ENCODE measurements at places on chromosomes 5 and 9. TPM values are rescaled to one million over a fixed set of nuclear protein-coding genes. Genes with fewer than 3 reads are reported as not detected.
A peak's percentile ranks its signal among the peaks of the same experiment; 100 is the strongest.

ADGRV1 gene
- total RNA-seq, result 0.72 TPM

KIF20A gene
- total RNA-seq, result 42.0 TPM

DYNC2I2 gene
- total RNA-seq, result 64.7 TPM

CDC25C gene
- total RNA-seq, result 9.2 TPM

ACTBL2 gene
- total RNA-seq, result not detected

FAM114A2 gene
- 22.9 TPM for total RNA-seq

BRINP1 gene
- not detected for total RNA-seq

TICAM2 gene
- total RNA-seq, result 6.2 TPM

KIF12 gene
- not detected for total RNA-seq

DNA sequence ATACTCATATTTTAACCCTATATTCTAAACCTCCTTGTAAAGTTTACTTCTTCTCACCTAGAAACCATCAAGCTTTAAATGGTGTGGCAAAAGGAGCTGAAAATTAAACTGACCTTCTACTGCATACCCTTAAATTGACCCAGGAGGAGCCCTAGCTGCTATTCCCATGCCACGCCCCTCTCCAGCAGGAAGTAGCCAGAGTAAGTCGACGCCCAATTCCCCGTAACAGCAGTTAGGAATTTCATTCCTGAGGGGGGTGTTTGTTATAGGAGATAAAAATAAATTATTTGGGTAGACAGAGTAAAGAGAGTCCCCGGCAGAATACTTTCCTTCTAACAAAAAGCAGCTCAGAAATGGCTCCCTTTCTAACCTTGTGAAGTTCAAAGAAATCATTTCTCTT lies 111.8 kb upstream of the FAM174A start:
- no peak for DNase-seq

DNA sequence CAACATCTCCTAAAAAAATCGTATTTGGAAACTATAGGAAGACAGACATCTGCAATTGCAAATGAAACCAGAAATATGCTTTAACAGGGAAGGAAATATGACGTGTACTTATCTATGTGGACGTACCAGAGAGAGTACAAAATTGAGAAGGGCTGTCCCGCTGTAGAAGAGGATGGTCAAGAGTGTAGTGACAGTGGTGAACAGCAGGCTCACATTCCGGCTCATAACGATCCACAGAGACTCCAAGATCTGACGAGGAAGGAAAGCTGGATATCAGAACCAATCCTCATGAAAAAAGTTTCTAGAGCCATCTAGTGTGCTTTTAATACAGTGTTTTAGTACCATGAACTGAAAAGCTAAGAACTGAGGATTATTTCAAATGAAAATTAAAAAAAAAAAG lies 37.1 kb upstream of the CTNNAL1 start:
- no peak for DNase-seq

DNA sequence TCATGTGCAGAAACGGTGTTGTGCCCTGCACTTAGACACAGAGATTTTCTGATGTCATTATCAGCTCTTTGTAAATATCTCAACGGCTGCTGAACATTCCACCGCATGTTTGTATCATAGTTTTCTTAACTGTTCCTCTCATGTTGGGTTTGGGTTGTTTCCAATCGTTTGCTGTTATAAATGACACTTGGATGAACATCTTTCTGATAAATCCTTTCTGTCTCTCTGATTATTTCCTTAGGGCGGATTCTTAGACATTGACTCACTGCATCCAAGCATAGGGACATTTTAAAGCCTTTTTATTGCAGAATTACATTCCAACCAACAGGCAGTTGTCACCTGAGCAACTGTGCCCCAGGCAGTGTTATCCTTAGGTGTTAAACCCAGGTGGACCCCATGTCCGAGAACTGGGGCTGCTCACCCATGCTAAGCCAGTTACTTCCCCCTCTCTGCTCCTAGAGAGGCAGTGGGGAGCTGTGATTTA lies 28.5 kb downstream of the COL5A1 start:
- no peak for DNase-seq

DNA sequence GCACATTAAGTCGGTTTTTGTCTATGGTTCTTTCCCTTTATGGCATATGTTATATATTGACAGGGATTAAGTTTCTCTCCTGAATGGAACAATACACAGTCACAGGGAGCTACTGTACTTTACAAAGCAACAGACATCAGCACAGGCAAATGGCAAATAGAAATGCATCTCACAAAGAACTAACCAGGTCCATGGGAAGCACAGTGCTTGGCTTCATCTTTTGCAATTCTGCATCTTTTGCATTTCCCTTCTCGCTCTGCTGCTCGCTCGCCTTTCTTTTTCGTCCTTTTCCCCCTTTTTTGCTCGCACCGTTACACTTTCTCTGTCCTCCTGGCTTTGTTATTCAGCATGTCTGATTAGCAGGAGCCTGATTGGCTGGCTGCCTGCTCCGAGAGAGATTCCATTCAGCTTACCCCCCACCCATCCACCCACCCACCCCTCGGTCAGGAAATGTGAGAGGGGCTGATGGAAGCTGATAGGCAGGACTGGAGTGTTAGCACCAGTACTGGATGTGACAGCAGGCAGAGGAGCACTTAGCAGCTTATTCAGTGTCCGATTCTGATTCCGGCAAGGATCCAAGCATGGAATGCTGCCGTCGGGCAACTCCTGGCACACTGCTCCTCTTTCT lies at the start of gene ADAMTSL1:
ADAMTSL1 (plus strand) TSS at position 502 of the 628 bp plus-strand sequence; CDS start at position 582, 80 bp downstream.
- DNase-seq, result no peak

DNA sequence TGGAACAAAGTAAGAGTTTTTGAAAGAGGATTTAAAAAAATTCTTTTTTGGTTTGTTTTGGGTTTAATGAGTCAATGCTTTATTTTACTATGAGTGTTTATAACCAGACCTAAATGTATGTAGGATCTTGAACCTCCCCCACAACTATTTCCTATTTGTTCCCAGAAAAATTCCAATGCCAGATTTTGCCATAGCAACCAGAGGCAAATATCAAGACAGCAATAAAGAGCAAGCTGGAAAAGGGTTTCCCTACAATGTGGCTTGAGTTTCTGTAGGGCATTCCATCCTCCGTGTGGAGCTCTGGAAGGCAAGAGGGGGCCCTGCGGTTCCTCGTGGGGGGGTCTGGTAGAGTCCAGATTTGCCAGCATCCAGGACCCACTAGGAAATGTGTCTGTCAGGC lies 27.8 kb upstream of the GDNF start:
- DNase-seq, result no peak

DNA sequence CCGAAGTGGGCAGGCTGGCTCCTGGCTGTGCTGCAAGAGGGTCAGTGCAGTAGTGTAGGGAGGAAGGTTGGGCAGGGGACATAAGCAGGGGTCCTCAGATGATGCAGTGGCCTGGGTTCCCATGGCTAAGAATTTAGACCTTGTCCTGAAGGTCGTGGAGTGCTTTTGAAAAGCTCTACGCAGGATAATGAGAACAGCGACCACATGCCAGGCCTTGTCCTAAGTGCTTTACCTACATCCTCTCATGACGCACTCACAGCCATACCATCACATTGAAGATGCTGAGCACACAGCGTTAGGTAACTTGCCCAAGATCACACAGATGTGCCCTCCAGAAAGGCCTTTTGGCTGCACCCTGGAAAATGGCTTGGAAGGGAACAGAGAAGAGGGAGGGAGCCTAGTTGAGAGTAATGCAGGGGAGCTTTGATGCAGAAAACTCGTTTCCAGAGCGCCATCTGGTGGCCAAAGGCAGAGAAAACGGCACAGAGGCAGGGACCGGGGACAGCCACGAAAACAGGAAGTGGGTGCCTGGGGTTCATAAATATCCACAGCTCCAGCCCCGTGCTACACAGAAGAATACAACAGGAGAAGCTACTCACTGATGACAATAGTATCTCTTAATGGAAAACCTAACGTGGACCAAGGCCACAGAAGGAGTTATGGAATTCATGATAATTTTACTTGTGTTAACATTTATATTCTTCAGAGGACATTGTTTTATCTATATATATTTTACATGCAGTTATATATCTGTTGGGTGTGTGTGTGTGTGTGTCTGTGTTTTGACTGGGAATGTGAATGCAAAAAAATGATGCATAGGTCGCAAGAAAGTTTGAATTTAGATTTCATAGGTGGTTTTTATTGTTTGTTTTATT lies 2.7 kb upstream of the PCDH12 start:
- peak; percentile 64 for DNase-seq

DNA sequence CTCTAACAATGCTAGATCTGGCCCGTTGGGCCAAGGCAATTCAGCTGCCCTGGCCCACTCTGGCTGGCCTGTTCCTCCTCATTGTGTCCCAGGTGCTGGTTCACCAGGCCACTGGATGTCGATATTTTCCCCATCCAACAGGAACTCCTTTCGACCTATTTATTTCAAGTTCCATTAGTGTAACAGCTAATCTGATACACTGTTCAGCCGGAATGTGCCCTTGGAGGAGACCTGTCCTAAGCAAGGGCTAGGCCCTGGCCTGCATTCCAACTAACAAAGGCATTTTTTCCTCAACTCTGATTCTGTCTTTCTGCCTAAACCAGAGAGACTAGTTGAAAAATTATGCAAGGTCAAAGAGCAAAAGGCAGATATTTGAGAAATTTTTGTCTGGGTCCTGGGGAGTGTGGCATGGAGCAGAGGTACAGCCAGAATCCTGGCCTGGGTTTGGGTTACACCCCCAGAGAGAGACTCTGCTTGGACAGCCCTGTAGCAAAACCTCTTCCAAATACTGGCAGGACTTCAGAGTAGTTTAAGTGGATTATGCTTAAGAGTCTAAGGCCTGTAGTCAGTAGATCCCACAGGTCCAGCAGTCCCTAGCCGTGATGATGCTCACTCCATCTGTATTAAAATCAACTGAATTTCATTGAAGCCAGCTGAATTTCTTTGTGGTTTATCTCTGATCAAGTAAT lies 36.1 kb downstream of the MARCHF11 start:
- no peak for DNase-seq

- no peak for DNase-seq
Observed at GRCh38 chr5:163888366-163888765, 382.9 kb downstream of the MAT2B start.

GRCh38 chr9:134490446-134490845 lies 151.2 kb upstream of the COL5A1 start:
- no peak for DNase-seq

DNA sequence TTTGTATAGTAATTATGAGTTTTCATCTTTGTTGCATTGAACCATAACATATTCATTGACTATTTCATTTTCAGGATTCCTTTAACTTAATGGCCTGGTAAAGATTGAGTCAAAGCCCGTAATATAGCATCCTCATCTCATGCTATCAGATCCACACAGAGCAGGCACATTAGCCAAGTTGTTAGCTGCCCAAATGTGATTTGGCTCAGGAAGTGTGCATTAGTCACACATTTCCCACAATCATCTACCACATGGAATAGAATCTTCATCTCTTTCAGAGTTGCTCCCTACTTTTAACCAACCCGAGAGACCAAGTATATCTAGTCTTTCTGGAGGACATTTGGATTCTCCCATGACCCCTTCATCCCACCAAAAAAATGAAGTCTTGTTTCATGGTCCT lies 481.0 kb upstream of the PTGER4 start:
- no peak for DNase-seq

DNA sequence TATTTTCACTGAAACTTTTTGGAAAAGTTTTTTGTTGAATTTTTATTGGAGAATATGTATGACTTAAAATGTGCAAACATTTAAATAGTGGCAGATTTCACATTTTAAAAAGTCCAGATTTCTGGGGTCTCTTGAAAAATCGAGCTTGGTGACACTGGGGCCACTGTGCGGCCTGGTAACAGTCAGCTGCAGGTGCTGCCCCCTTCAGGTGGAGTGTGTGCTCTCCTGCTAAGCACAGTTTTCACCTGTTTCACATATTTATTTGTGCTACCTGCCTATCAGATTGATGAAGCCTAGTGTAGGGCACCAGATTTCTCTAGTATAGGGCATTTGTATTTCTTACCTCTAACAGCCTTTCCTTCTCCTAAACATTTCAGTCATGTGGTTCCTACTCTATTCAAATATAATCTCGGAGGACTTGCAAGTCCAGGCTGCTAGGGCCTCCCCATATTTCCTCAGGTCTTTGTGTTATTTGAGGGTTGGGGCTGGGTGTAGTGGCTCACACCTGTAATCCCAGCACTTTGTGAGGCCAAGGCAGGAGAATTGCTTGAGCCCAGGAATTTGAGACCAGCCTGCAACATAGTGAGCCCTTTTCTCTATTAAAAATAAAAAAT lies 95.8 kb upstream of the KLF9 start:
- DNase-seq, result no peak

DNA sequence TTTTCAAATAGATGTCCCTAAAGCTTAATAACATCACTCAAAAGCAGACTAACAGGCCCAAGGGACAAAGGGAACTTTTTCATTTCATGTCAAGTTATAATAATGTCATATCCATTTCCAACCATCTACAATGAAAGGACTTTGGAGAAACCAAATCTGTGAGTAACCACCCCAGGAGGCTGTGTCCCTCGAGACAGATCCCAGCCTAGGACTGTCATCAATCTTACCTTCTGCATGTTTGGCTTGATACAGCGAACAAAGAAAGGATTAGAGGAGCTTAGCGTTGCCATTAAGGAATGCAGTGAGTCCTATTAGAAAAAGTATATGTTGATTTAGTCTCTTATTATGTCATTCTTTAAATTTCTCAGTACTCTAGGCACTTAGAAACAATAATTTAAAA lies 137.8 kb upstream of the RETREG1 start:
- DNase-seq, result no peak

- DNase-seq, result no peak
Observed at GRCh38 chr5:40172721-40173120, 507.0 kb upstream of the PTGER4 start.

DNA sequence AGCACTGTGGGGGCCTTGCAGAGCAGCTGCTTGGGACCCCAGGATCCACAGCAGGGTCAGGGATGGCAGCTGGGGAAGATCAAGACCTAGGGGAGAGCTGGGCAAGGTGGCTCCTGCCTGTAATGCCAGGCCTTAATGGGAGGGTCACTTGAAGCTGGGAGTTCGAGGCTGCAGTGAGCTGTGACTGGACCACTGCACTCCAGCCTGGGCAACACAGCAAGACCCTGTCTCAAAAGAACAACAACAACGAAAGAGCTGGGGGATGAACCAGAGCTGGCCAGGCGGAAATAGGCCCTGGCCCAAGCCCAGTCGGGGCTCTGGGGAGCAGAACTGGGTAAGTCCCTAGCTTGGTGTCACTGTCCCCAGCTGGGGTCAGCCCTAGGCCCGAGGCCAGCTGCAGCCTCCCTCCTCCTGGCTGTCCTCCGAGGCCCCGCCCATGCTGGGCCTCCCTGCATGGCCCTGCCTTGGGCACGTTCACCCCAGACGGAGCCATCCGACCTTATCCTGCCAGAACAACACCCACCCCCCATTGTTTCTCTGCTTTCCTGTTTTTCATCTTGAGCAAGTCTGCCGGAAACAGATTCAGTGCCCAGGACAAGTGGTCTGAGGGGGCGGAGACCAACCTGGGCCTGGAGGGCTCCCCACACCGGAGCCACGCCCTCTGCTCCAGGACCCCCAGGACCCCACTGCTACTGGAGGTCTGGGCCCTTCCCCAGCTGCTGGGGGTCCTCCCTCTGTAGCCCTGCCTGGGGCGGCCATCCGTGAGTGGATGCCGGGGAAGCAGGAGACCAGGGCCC lies 1.9 kb downstream of the DIPK1B start:
- DNase-seq, result no peak

DNA sequence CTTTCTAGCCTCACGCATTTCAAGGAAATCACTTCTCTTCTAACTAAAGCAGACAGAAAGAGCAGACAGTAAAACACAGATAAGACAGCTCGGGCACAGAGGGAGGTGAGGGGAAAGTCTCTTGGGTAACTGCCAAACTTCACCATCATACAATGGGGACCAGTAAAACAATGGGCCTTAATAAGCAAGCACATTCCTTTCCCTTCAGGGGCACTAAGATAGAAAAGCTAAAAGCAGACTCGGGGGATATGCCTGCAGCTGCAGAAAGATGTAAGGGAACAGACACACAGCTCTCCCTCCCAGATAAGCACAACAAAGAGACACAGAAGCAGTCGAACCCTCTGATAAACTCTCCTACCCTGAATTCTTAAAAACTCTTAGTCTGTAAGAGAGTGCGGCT lies 15.6 kb upstream of the CKS2 start:
- DNase-seq, result no peak

Data from GM12878 (cell line).